Mesenchymal stem cell (in vitro differentiated cells and primary cell): ENCODE measurements at places on chromosomes 3 and 15.

DNA sequence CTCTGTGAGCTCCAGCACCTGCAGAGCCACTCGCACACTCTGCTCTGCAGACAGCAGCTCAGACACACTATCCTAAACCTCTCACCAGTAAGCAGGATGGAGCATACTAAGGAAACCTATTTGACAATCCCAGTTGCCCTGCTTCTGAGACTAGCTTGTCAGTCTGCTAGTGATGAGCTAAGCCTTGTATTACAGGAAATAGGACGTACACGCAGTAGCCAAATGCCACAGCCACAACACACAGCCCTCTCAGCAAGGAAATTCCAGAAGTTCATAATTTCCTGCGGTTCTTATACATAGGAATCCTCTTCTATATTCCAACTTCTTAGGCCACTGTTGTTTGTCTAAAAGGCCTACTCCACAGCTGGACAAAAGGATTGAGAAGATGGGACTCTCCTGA lies 74.5 kb downstream of the MYLK start:
- H3K27me3 ChIP-seq, result no peaks in the 10 kb centered on the region
- H3K4me3 ChIP-seq, result no peak overlapping the region
- peaks cover 25% of the 10 kb centered on the region for H3K4me1 ChIP-seq
- peak overlapping the region; percentile 72 for H3K27ac ChIP-seq
- peaks cover 25% of the 10 kb centered on the region for H3K36me3 ChIP-seq
- DNase-seq, result peak; percentile 91

DNA sequence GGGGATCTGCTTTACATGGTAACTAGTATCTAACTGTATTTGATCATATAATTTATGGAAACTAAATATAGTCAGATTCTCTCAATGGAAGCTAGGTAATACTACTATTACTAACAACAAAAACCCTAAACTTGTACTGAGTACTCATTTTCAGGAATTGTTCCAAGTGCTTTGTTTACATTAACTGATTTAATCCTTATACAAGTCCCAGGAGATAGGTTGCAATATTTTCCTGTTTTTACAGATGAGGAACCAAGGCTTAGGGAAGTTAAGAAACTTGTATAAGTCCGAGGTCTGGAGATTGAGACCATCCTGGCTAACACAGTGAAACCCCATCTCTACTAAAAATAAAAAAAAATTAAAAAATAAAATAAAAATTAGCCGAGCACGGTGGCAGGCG lies 7.5 kb upstream of the MTHFS start:
- H3K27me3 ChIP-seq, result no peaks in the 10 kb centered on the region
- no peak overlapping the region for H3K4me3 ChIP-seq
- H3K36me3 ChIP-seq, result no peaks in the 10 kb centered on the region
- H3K4me1 ChIP-seq, result no peaks in the 10 kb centered on the region
- no peak for DNase-seq

DNA sequence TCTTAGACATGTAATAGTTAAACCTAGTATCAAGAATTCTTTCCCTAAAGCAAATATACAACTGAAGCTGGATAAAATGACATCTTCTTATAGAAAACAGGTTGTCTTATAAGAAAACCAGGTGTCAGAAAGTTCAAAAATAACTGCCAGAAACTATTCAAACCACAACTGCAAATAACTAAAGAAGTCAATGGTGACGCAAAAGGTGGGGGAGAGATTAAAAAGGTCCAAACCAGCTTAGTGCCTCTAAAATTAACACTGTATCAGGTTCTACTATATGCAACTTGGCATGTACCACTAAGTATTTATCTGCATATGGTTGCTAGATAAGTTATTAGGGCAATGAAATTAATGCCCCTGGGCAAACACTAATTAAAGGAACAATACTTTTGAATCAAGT lies 136.8 kb downstream of the TBL1XR1 start:
- DNase-seq, result no peak
- no peaks in the 10 kb centered on the region for H3K27me3 ChIP-seq
- H3K36me3 ChIP-seq, result peaks cover 15% of the 10 kb centered on the region
- H3K27ac ChIP-seq, result no peak overlapping the region

- H3K4me1 ChIP-seq, result peaks cover 34% of the 10 kb centered on the region
- H3K27me3 ChIP-seq, result no peaks in the 10 kb centered on the region
- H3K27ac ChIP-seq, result peak overlapping the region; percentile 99
- DNase-seq, result peak; percentile 100
- no peak overlapping the region for H3K4me3 ChIP-seq
Measured at GRCh38 chr15:100721758-100722550, 119.6 kb downstream of the ASB7 start.

DNA sequence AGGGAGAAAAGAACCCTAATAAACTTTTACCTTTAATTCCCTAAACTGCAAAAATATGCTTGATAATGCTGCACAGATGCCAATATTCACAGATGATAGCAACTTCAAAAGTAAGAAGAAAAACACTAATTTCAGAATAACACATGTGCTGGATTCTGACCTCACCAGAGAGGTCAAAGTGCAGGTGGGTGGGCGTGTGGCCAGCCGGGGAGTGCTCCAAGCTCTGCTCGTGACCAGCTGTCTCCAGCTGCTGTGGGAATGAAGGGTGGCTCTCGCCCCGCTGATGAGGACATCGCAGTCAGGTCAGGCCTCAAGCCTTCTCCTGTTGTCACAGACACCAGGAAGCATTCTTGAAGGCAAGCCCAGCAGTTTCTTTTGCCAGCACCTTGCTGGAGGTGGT lies 57.1 kb downstream of the ADAMTS17 start:
- no peaks in the 10 kb centered on the region for H3K27me3 ChIP-seq
- H3K27ac ChIP-seq, result no peak overlapping the region
- no peaks in the 10 kb centered on the region for H3K36me3 ChIP-seq
- H3K4me1 ChIP-seq, result no peaks in the 10 kb centered on the region

- no peaks in the 10 kb centered on the region for H3K27me3 ChIP-seq
- no peak for DNase-seq
- peaks cover 1% of the 10 kb centered on the region for H3K4me1 ChIP-seq
- H3K27ac ChIP-seq, result no peak overlapping the region
Measured at GRCh38 chr3:100030346-100030745, 84.0 kb downstream of the FILIP1L start.

DNA sequence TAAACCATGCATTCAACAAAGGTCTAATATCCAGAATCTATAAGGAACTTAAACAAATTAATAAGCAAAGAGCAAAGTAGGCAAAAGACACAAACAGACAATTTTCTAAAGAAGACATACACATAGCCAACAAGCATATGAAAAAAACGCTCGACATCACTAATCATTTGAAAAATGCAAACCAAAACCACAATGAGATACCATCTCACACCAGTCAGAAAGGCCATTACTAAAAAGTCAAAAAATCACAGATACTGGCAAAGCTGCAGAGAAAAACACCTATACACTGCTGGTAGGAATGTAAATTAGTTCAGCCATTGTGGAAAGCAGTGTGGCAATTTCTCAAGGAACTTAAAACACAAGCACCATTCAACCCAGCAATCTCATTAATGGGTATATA lies 53.8 kb downstream of the FSIP1 start:
- H3K4me1 ChIP-seq, result peaks cover 3% of the 10 kb centered on the region
- H3K27me3 ChIP-seq, result no peaks in the 10 kb centered on the region
- H3K4me3 ChIP-seq, result no peak overlapping the region

DNA sequence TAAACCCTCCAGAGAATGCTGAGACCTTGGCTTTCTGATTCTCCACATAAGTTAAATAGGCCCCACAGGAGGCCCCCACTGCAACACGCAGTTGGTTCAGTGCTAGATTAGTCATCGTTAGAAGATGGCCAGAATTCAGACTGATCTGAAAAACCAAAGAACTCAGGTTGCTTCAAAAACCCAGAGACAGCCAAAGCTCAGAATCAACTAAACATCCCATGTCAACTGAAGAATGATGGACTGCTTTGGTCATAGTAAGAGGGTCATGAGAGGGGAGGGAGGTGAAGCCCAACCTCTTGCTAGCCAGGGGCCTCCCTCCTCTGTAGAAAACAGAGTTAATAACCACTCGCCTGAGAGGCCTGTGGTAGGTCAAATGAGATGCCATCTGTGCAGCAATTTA lies 93.1 kb downstream of the AKAP13 start:
- no peak overlapping the region for H3K4me3 ChIP-seq
- H3K36me3 ChIP-seq, result no peaks in the 10 kb centered on the region
- DNase-seq, result peak; percentile 71
- peaks cover 15% of the 10 kb centered on the region for H3K4me1 ChIP-seq
- no peaks in the 10 kb centered on the region for H3K27me3 ChIP-seq
- peak overlapping the region; percentile 86 for H3K27ac ChIP-seq

DNA sequence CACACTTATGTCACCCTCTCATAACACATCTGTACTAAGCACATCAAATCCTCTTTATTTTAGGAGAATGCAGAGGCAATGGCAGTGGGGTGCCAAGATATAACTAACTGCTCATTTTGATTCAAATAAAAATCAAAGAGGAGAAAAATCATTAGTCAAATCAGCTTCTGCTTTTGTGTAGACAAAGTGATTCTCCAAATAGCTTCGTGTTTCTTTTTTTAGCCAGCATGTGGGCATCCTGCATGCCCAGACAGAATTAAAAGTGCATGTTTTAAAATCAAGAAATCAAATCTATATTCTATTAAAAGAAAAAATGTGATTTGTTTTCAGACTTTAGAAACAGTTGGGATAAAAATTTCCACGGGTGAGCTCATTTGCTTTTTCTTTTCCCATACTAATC lies 761.3 kb upstream of the CFAP20DC start:
- no peaks in the 10 kb centered on the region for H3K27me3 ChIP-seq
- H3K36me3 ChIP-seq, result no peaks in the 10 kb centered on the region
- H3K4me3 ChIP-seq, result no peak overlapping the region
- H3K27ac ChIP-seq, result no peak overlapping the region

- DNase-seq, result no peak
- no peak overlapping the region for H3K27ac ChIP-seq
- H3K4me1 ChIP-seq, result no peaks in the 10 kb centered on the region
- H3K4me3 ChIP-seq, result no peak overlapping the region
Measured at GRCh38 chr15:54917312-54917711, 279.4 kb downstream of the RSL24D1 start.

DNA sequence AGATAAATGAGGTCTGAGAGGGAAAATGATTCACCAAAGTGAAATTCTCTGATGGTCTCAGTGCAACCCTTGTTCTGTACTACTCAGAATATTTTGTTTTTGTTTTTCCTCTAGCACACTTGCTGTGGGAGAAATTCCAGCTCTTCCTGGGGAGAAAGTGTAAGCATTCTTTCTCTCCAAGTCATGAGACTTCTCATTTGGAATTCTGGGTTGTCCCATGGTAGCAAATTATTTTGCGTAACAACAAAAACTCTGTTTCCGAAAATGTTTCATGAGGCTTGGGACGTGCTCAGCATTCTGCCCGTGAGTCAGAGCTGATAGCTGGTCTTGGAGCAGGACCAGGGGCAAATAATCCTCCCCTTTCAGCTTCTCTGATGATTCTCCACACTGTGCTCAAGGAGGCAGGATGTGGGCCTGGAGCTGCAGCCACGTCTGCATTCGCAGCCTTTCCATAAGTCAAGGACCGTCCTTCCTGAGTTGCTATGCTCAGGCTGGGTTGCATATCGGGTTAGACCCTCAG lies 70.3 kb downstream of the SENP2 start:
- no peaks in the 10 kb centered on the region for H3K27me3 ChIP-seq
- peak overlapping the region; percentile 85 for H3K27ac ChIP-seq
- peak; percentile 96 for DNase-seq
- peaks cover 53% of the 10 kb centered on the region for H3K36me3 ChIP-seq

DNA sequence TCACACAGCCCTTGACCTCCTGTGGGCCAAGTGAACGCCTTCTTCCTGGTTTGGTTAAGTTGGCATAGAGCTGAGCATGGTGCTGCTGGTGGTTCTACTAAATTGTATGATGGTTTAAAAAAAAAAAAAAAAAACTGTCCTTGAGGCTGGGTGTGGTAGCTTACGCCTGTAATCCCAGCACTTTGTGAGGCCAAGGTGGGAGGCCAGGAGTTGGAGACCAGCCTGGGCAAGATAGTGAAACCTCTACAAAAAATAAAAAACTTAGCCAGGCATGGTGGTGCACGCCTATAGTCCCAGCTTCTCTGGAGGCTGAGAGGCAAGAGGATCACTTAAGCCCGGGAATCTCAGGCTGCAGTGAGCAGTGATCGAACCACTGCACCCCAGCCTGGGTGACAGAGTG lies 58.9 kb upstream of the FLNB start:
- H3K4me1 ChIP-seq, result peaks cover 13% of the 10 kb centered on the region
- H3K27ac ChIP-seq, result no peak overlapping the region
- no peaks in the 10 kb centered on the region for H3K27me3 ChIP-seq

DNA sequence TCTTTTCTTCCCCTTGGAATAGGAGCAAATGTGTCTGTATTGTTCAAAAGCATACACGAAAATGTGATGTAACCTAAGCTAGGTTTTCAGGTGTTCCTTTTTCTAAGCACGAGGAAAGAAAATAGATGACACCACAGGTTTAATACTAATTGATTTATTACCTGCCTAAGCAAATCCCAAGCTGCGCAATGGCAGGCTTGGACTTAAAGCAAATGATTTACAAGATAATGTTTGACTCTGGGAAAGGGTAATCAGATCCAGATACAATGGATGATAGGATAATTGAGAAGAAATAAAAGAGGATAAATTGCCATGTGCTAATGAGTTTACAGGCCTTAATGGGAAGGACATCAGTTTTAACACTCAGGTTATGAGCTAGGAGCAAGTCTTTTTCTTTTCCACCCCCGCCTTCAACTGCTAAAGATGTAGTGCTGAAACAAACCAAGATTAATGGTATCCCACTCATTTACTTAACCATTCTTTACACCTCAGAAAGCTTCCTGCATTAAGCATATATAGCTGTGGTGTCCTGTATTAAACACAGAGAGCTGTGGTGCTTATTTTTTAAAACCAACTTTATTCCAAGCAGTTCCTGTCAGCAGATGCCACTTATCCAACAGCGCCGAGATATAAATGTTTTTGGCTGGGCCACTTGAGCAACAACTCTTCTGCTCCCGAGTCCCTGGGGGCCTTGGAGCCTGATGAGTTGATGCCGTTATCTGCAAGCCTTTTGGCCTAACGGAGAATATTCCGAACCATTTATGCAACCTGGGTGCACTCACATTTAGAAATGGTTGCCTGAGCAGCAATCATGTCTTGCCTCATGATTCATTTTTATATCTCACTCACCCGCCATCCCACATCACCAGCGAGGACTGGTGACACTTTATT lies 205.5 kb downstream of the MECOM start:
- no peak overlapping the region for H3K27ac ChIP-seq
- H3K27me3 ChIP-seq, result no peaks in the 10 kb centered on the region
- no peaks in the 10 kb centered on the region for H3K4me1 ChIP-seq
- H3K4me3 ChIP-seq, result no peak overlapping the region

- no peaks in the 10 kb centered on the region for H3K27me3 ChIP-seq
- H3K4me3 ChIP-seq, result no peak overlapping the region
- H3K27ac ChIP-seq, result peak overlapping the region; percentile 73
- peaks cover 11% of the 10 kb centered on the region for H3K4me1 ChIP-seq
- peak; percentile 37 for DNase-seq
Measured at GRCh38 chr15:39787479-39787878, 4.8 kb upstream of the FSIP1 start.

DNA sequence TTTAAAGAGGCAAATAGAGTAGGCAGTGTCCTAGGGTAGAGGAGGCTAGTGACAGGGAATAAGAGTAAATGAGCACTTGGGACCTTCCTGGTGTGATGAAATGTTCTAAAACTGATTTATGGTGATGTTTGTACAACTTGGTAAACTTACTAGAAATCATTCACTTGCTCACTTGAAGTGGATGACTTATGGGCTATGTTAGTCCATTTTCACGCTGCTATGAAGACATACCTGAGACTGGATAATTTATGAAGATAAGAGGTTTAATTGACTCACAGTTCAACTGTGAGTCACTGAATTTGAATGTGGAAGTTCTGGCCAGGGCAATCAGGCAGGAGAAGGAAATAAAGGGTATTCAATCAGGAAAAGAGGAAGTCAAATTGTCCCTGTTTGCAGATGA lies 31.7 kb upstream of the DHX36 start:
- no peaks in the 10 kb centered on the region for H3K27me3 ChIP-seq
- no peaks in the 10 kb centered on the region for H3K36me3 ChIP-seq
- no peak for DNase-seq
- no peak overlapping the region for H3K27ac ChIP-seq
- no peak overlapping the region for H3K4me3 ChIP-seq
- no peaks in the 10 kb centered on the region for H3K4me1 ChIP-seq
